ENCODE measurements at places on chromosomes 13 and 19.

- no peak for DNase-seq
These were observed 6.3 kb upstream of the RFX1 start for GRCh38 chr19:14012378-14012915.

DNA sequence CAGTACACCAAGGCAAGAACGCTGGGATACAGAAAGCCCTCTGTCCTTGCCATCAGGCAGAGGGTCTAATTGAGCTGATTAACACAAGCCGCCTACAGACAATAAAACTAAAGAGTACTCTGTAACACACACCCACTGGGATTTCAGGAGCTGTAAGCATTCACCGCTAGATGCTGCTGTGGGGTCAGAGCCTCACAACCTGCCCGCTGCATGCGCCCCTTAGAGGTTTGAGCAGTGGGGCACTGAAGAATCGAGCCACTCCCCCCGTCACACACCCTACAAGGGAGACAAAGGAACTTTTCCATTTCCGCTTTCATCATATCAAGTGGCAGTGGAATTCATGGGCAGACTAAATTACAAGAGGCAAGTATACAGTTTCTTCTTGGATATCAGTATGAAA, 1080.6 kb downstream of the PCDH17 start:
- DNase-seq = no peak

GRCh38 chr13:29591310-29591709, 4.2 kb downstream of the SLC7A1 start:
- no peak for DNase-seq

GRCh38 chr19:12055784-12056183, 3.0 kb upstream of the ZNF878 start:
- DNase-seq = no peak

- no peak for DNase-seq
These were observed 243.1 kb upstream of the NBEA start for GRCh38 chr13:34698945-34699344.

DNA sequence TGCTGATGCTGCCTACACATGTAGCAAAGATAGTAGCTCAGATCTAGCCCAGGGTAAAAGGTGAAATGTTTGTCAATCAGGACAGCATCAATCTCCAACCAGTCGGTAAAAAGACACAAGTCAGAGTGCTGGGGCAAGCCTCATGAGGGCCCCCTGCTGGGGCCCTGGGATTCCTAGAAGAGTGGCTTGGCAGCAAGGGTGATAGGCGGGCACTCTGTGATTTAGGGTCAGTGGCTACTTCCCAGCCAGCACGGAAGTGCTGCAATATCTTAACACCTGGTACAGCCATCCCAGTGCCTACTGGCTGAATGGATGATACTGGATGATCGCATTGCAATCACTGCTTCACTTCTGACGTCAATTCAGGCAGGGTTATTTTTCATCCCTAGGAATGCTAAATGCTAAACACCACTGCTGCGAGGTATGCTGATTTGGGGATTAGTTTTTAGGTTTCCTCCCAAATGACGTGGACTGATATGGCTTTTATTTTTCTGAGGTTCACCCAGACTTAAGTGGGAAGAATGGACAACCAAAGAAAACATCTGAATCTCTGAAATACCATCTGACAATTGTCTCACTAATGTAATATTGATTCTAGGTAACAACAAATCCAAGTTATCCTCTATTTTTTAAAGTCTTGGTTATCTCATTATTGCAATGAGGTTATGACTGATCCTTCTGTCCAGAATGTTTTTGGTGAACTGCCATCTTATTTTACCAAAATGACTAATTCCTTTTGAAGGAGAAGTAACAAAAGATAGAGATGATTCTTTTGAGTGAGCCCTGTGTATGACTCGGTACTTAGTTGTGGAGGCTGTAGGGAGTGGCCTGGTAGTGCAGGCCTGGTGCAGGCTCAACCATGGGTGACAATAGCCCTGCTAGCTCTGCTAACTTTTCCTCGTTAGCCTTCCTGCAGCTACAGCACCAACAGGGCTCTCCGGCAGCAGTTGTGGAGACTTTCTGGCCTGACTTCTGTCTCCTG, 432.5 kb downstream of the FGF9 start:
- DNase-seq = no peak

DNA sequence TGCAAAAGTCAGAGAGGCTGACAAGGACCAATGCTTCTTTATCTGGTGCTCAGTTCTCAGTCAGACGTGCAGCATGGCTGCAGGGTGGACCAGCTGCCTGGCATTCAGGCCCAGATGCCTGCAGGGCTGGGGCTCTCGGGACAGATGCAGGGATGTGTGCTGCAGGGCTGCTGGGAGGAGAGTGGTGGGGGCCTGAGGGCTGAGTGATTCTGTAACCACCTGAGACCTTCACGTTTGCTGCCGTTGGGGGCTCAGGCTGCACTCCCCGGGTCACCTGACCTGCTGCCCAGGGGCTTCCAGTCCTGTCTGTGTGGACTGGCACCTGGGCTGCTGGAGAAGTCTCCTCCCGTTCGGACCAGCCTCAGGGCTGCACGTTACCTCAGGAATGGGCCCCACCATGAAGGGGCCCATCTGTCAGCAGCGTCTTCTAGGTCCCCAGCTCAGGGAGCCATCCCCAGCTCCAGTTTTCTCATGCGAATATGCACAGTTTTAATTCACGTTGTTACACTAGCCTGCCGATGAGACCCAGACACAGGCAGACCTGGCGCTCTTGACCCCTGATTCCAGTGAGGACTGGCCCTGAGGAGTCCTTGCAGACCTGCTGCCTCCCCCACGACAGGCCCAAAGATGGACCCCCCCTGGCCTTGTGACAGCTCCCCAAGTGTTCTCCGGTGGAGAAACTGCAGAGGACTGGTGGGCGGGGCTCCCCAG, 16.9 kb downstream of the KCTD15 start:
- no peak for DNase-seq

DNA sequence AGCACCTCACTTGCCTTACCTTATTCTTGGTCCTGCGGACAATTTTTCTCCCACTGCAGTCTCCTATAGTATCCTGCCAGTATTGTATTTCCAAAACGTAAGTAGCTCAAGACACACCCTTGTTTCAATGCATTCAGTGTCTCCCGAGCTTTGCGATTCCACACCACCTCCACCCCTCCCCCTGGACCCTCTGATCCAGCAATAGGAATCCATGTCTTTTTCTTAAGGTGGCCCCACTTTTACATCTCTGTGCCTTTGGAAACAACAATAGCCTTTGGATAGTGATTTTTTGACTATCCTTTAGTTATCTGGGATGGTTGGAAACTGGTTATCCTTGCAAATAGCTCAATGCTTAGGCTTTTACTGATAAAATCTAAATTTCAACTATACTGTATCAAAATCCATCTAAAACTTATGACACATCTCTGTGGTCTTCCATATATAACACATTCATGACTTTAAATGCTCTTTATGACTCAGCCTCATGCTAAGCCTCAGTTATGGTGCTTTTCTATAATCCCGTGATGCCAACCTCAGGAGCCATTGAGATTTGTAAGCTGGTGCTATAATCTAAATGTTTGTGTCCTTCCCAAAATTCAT, 27.1 kb downstream of the FAM216B start:
- DNase-seq = no peak

DNA sequence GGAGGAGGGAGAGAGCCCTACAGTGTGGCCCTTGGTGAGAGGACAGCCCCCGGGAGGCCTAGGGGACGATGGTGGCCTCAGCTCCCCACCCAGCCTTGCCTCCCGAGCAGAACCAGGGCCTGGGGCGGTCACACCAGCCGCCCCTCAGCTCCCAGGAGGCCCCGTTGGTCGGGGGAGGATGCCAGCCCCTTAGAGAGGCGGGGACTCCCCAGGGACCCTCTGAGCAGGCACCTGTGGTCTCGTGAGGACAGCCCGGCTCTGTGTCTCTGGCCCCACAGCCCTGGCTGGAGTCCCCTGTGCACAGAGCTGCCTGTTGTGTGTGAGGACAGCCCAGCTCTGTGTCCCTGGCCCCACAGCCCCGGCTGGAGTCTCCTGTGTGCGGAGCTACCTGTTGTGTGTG, 158.8 kb downstream of the KDM4B start:
- DNase-seq = no peak

All from CD4-positive, alpha-beta T cell treated with Interleukin-12 subunit alpha and Interleukin-12 subunit beta, for 1 hour (primary cell).